Inflammatory macrophage (primary cell): ENCODE measurements at places on chromosomes 4 and X.

GRCh38 chr4:184896868-184897715, 71.3 kb upstream of the ACSL1 start:
- peak; percentile 97 for DNase-seq

DNA sequence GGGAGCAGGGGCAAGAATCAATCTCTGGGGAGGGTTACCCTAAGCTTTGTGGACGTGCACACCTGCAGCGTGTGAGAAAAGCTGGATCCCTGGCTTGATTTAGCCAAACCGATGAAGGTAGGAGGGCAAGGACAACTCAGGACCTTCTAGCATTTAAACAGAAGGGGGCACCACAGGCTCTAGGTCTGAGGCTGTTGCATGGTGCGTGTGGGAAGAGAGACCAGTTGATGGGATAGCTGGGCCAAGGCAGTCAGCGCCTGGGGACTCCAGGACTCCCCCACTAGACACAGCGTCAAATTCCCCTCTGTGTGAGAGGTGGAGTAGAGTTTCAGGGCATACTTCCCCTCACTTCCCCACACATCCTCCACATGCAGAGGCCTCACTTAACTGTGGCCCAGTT, 4.3 kb downstream of the GABRQ start:
- no peak for DNase-seq

DNA sequence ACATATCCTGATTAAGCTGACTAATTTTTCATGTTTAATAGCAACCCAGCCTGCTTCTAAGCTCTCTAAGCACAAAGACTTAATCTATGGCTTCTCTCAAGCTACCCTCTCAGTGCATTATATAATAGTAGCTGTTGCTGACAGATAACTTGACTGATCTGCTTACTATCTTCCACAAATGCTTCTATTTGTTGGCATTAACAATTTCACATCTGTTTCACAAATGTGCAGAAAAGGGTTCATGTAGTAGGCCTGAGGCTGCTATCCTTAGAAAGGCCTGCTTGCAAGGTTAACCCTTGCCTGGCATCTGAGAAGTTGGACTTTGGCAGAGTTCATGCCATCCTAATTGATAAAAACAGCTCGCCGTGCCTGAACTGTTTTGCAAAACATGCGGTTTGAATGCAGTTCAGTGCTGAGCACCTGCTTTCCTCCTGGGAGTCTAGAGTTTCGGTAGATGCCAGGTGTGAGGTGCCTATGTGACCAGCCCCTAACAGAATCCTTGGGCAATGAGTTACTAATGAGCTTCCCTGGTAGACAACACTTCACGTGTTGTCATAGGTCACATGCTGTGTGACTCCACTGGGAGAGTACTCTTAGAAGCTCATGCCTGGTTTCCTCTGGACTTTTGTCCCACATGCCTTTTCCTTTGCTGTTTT, 68.4 kb downstream of the NSG1 start:
- no peak for DNase-seq

DNA sequence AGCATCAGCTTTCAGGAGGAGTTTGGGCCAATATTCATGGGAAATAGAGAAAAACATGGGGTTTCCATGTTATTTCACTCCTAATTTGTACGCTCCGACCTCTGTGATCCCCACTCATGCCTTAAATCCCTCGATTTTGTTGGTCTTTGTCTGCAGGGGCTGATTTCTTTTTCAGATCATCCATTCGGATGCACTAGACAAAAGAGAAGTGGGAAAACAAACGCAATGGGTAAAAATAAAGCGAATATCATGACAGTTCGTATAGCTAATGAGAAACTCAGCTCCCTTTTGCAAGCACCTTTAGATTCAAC, 139.1 kb upstream of the PLAC1 start:
- DNase-seq = no peak

DNA sequence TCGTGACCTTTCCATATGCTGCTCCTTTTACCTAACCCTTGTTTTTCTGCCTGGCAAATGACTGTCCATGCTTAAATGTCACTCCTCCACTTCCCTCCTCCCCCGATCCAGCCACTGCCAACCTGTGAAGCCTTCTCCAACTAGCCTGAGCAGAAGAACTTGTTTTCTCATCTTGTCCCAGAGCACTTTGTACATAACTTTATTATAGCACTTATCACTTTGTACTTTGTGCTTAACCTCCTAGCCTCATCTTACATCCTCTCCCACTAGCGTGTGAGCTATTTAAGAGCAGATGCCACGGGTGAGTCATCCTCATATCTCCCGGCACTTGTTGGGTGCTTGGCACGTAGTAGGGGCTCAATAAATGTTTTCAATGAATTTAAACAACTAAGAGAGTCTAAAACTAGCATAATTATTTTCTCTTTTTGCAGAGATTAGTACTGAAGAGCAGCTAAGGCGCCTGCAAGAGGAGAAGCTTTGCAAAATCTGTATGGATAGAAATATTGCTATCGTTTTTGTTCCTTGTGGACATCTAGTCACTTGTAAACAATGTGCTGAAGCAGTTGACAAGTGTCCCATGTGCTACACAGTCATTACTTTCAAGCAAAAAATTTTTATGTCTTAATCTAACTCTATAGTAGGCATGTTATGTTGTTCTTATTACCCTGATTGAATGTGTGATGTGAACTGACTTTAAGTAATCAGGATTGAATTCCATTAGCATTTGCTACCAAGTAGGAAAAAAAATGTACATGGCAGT, 46.9 kb downstream of the XIAP start:
- no peak for DNase-seq

DNA sequence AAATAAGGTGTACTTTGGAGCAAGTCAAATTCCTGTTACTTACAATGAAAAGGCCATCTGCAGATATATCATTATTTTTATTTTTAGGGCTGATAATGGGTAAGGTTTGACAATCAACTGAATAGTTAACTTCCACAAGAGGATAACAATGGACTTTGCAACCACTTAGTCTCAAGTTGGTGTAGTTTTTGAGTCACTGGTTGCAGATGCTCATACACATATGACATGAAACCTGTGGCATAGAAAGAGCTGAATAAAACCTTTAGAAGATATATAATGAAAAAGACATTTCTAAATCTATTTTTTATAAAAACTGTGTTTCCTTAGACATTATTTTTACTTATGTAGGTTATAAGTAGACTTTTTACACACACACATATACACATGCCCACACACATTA, 2110.9 kb downstream of the PCDH7 start:
- no peak for DNase-seq

DNA sequence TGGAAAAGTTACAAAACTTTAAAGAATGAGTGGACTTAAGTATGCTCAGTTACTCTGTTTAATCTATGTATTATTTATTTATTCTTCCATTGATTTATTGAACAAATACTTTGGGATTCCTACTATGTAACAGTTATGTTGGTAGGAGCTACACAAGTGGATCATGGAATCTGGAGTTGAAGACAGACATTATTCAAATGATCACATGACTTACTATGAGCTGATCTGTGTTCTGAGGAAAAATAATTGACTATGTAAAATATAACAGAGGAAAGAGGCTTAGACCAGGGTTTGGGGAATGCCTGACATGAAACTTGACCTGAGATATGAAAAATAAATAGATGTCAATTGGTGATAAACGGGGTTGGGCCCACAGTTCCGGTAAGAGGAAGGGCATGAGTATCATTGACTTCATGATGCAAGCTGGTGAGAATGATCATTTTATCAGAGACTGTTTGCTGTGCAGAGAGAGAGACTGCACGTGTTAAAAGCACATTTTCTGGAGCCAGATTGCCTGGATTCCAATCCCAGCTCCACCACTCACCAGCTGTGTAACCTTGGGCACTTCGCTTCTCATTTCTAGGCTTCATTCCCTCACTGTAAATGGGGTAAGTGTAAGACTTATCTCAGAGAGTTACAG, 179.0 kb downstream of the SPCS3 start:
- DNase-seq = no peak

GRCh38 chr4:83036991-83037665, 2.1 kb downstream of the COPS4 start:
- peak; percentile 18 for DNase-seq

- peak; percentile 68 for DNase-seq
Observed at GRCh38 chr4:37754410-37755185, 68.4 kb upstream of the RELL1 start.

GRCh38 chrX:53075011-53075410, 7.2 kb upstream of the TSPYL2 start:
- DNase-seq = no peak

GRCh38 chr4:152926959-152927358, 9.2 kb upstream of the FHDC1 start:
- DNase-seq = no peak

GRCh38 chr4:8188743-8189550, 10.1 kb upstream of the SH3TC1 start:
- DNase-seq = peak; percentile 42

DNA sequence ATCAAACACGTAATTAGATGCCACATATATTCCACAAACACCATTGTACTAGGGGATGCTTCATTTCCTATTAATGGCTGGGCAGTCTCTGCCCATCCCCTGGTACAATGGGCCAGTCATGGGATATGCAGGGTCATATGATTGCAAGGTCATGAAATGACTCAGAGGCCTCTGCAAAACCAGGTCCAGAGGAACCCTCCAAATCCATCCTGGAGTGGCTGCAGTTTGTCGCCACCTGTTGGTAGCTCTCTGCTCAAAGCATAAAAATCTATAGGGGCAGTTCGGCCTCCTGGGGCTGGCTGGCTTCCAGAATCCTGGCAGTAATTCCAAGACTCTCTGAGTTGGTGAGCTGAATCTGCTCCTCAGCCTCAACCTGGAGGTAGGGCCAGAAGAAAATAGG, 22.9 kb upstream of the PUDP start:
- peak; percentile 12 for DNase-seq

GRCh38 chrX:115582616-115583495, 21.9 kb downstream of the PLS3 start:
- no peak for DNase-seq

- no peak for DNase-seq
Observed at GRCh38 chr4:6703786-6704185, 5.9 kb downstream of the MRFAP1L1 start.

GRCh38 chr4:3518511-3518880, 13.7 kb downstream of the LRPAP1 start:
- no peak for DNase-seq

- DNase-seq = no peak
Observed at GRCh38 chrX:40871385-40872082, 136.2 kb upstream of the MED14 start.

DNA sequence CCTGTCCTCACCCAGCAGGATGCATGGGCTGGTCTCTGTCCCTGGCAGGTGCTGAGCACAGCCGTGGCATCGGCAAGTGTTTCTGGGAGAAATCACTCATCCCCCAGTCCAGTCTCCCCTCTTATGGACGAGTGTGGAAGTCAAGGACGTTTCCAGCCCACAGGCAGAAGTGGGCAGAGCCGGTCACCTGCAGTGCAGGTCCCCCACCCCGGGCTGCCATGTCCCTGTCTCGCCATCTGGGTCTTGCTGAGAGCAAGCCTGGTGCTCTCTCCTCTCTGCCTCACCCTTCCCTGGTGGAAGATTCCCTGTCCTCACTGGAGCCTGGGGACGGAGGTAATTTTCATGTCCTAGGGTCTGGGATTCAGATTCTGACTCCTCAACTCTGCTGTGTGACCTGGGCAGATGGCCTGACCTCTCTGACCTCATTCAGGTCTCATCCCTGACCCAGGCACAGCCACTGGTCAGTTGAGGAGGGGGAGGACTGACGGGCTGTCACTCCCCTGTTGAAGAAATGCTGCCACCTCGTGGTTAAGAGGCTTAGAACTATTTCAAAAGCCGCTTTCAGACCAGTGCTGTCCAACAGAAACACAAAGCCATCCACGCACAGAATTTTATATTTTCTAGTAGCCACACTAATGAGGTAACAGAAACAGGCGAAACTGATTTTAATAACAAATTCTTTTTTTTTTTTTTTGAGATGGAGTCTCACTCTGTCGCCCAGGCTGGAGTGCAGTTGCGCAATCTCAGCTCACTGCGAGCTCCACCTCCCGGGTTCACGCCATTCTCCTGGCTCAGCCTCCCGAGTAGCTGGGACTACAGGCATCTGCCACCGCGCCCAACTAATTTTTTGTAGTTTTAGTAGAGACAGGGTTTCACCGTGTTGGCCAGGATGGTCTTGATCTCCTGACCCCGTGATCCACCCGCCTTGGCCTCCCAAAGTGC, 1.8 kb downstream of the CPZ start:
- DNase-seq = peak; percentile 55

- no peak for DNase-seq
Observed at GRCh38 chrX:131424895-131425294, 119.0 kb upstream of the OR13H1 start.

GRCh38 chrX:79368441-79368840, 1.3 kb upstream of the ITM2A start:
- DNase-seq = no peak

- no peak for DNase-seq
Observed at GRCh38 chrX:12824944-12825343, 33.7 kb downstream of the PRPS2 start.

DNA sequence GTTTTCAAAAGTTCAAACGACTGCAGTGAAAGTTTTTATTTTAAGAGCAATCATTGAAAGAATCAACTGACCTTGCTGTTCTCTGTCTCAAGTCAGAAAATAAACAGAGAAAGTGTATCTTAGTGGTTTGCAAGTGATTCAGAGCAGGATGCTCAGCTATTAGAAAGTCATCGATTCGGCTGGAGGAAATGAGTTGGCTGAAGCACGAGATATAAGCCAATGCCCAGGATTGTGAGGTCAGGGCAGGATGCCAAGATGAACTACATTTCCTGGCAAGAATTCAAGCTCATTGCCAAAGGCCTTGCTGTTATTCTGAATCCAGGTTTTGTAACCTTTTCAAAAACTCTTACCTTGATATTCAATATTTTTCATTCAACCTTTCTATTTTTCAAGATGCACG, 541.4 kb upstream of the BOD1L1 start:
- peak; percentile 58 for DNase-seq

DNA sequence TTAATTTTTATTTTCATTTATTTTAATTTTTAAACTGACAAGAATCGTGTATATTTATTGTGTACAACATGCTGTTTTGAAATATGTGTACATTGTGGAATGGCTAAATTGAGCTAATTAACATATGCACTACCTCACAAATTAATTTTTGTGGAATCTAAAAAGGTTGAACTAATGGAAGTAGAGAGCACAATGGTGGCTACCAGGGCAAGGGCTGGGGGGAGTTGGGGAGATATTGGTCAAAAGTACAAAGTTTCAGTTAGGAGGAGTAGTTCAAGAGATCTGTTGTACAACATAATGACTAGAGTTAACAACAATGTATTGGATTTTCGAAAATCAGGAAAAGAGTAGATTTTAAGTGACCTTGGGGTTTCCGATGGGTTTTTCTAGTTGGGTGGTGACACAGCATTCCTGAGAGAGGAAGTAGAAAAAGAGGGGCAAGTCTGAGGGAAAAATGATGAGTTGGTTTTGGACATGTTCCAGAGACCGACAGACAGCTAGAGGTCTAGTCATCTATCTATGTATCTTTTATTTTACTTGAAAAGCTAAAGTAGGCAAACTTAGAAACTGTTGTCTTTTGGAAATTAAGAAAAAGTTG, 23.2 kb downstream of the APOO start:
- peak; percentile 49 for DNase-seq

- DNase-seq = no peak
Observed at GRCh38 chr4:139630991-139631390, 34.6 kb upstream of the MGST2 start.

GRCh38 chr4:117135634-117136354, 50.4 kb upstream of the TRAM1L1 start:
- no peak for DNase-seq

- peak; percentile 55 for DNase-seq
Observed at GRCh38 chr4:70979445-70980008, 13.9 kb upstream of the DCK start.

- no peak for DNase-seq
Observed at GRCh38 chr4:57156242-57156990, 46.2 kb upstream of the IGFBP7 start.
